ENCODE measurements at places on chromosomes 5 and 9. TPM values are rescaled to one million over a fixed set of nuclear protein-coding genes. Genes with fewer than 3 reads are reported as not detected.

GIN1 gene
- 7.0 TPM for total RNA-seq

DNA sequence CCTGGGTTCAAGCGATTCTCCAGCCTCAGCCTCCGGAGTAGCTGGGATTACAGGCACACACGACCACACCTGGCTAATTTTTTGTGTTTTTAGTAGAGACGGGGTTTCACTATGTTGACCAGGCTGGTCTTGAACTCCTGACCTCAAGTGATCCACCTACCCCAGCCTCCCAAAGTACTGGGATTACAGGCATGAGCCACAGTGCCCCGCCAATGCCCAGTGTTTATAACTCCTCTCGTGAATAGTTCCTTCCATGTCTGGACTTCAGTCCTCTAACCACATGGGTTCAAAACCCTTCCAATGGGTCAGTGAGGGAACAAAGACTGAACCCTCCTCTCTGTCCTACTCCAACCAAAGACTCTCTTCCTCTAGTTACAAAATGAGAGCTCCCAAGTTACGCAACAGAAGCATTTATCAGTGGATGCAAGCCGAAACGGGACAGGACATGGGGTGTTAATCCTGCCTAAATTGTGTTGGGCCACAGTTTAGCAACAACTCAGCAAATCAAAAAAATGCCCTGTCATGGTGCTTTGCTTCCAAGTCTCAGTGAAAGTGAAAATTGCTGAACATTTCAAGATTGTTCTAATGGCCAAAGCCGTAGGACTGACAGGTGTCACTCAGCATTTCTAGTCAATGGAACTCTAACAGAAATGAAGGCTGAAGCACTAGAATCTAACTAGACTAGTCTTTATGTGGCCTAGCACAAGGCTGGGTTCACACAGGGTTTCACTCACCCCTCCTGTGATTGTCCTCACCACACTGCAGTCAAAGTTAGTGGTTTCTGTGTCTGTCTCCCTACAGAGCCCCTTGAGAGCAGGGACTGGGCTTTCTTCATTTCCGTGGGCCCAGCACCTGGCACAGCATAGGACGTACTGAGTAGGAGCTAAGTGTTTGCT is 3.2 kb upstream of the TMEM245 start:
- DNase-seq: no peak
- H3K27ac ChIP-seq: no peak overlapping the region
- H3K36me3 ChIP-seq: peaks cover 4% of the 10 kb centered on the region
- no peak overlapping the region for H3K4me3 ChIP-seq
- H3K4me1 ChIP-seq: peaks cover 23% of the 10 kb centered on the region

DNA sequence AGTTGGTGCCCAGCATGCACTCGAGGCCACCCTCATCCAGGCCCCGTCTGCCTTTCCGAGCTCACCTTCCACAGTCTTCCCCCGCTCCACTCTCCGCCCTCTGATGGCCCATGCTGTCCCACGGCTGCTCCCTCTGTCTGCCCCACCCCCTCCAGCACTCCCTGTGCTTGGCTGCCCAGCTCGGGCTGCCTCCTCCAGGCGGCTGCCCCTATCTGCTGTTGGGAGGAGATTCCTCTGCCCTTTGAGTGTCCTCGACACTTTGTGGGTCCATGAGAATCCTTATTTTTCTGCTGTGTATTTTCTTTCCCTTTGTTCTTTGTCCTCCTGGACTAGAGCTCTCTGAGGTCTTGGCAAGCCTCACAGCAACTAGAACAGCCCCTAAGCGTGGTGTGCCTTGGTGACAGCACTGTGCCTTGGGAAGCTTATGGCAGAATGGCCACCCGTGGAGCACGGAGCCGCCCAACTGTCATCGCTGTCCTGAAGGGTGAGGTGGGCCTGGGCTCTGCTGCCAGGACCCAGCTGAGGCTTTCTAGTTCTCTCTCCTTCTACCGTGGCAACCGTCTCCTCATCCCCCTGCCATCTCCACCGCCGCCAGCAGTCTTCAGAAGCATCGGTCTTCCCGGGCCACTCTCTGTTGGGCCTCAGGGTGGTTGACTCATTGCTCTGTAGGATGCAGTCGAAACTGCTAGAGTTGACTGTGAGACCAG is 5.2 kb downstream of the NTMT1 start:
- H3K4me1 ChIP-seq: peaks cover 41% of the 10 kb centered on the region
- peak overlapping the region; percentile 68 for H3K27ac ChIP-seq
- DNase-seq: no peak
- no peaks in the 10 kb centered on the region for H3K27me3 ChIP-seq

- peaks cover 15% of the 10 kb centered on the region for H3K36me3 ChIP-seq
- no peaks in the 10 kb centered on the region for H3K4me1 ChIP-seq
- H3K27me3 ChIP-seq: no peaks in the 10 kb centered on the region
Measured at GRCh38 chr9:105339849-105340248, 95.4 kb downstream of the SLC44A1 start.

DNA sequence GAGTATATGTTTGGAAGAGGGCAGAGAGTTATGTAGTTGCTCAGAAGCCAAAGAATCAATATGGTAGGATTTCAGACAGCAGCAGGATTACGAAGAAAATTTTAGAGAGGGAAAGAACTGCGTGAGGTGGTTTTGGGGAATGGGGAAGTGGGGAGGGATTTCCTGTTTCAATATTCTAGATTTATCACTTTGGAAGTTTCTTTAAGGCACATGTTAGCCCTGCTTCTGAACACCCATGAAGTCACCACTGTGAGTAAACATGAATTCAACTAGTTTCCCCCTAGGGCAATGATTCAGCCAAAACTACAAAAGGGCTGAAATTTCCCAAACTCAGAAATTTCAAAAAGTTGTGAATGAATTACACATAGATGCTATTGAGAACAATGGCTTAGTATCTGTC is 132.2 kb downstream of the EBF1 start:
- H3K27ac ChIP-seq: no peak overlapping the region
- H3K36me3 ChIP-seq: no peaks in the 10 kb centered on the region
- no peak overlapping the region for H3K4me3 ChIP-seq
- no peaks in the 10 kb centered on the region for H3K4me1 ChIP-seq
- H3K27me3 ChIP-seq: peaks cover 30% of the 10 kb centered on the region
- no peak for DNase-seq

GRCh38 chr9:128643519-128644300 is 12.9 kb downstream of the DYNC2I2 start:
- H3K27me3 ChIP-seq: no peaks in the 10 kb centered on the region
- DNase-seq: no peak
- H3K4me3 ChIP-seq: no peak overlapping the region
